ENCODE measurements at places on chromosomes 5 and 9.

DNA sequence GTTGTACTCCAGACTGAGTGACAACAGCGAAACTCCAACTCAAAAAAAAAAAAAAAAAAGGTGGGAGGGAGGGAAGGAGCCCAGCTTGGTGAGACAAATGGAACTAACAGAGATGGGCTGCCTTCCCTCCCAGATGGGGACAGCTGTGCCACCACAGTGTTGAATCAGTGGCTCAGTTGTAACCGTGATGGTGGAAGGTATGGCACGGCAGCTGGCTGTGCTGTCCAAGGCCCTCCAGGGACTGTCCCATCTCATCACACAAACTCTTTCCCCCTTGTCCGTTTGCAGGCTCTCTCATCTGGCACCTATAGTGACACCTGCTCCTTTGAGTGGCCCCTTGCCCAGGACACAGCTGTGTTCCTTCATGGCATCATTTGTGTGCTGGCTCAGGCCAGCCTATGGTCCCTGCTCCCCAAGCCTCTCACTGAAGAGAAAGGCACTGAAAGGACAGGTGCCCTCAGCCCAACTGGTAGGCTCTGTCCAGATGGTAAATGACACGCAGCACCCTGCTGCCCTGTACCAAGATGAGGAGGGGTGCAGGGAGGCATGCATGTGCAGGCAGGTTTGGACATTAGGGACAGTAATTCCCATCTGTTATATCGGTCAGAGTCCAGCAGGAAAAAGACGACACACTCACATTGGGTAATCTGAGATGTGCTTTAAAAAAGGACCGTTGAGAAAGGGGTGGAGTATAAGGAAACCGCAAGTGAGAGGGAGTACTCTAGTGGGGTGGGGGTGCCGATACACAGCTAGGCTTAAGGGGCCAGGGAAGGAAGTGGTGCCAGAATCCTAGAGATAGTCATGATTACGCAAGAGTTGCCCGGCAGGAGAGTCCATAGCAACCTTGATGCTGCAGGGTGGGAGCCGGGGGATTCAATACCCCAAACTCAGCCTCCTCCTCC lies 4.3 kb downstream of the SMIM33 start:
- DNase-seq = no peak

DNA sequence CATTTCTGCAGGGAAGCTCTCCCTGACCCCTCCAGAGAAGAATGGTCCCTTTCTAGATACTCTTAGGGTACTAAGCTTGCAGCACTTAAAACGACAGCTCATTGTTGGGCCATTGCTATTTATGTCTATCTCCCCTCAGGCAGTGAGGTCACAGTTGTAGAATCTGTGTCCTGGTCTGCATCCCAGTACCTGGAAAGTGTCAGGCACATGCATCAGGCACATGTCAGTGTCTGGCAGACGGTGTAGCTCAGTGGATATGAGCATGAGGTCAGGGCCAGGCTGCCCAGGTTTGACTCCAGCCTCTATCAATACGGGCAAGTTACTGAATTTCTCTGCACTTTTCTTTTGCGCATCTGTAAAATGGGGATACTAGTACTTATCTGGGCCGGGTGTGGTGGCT lies 22.2 kb upstream of the EEIG1 start:
- no peak for DNase-seq

- no peak for DNase-seq
These were observed 49.4 kb upstream of the COL5A1 start for GRCh38 chr9:134592018-134592818.

- DNase-seq = no peak
These were observed 574.7 kb downstream of the TLE4 start for GRCh38 chr9:80146466-80146865.

DNA sequence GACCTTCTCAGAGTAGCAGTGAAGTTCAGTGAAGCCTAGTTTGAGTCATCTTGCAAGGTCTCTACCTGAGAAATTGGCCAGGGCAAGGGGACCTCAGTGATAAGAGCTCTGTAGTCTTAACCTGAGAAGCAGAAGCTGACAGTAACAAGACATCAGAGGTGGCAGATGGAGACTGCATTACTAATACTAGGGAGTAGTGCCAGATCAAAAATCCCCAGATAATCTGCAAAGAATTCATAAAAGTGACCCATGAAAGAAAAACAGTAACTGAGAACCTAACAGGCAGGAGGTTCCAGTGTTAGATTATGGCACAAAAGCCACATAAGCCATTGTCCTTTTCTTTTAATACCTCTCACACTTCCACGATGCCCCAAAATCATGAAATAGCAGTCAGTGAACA lies 175.5 kb downstream of the MUSK start:
- no peak for DNase-seq

DNA sequence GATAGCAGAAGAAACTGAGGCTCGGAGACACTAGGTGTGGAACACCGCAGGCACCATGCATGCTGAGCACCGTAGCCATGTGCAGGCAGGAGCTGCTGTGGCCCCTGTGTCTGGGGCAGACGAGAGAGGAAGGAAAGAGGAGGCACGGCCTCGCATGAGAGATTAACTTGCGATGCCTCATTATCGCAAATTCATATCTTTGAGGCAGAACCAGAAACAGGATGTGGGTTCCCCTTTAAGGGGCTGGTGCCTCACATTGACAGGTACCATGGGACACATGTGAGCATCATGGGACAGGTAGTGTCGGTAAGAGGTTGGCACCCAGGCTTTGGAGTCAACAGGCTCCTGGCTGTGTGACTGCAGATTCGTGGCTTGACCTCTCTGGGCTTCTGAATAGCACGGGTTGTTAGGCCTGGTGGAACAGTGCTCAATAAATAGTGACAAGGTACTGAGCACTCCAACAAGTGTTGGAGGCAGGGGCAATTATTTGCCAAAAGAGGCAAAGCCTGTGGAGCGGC lies 40.8 kb downstream of the NAIF1 start:
- DNase-seq = no peak

GRCh38 chr9:130241198-130241535 lies 24.4 kb upstream of the HMCN2 start:
- DNase-seq = no peak

DNA sequence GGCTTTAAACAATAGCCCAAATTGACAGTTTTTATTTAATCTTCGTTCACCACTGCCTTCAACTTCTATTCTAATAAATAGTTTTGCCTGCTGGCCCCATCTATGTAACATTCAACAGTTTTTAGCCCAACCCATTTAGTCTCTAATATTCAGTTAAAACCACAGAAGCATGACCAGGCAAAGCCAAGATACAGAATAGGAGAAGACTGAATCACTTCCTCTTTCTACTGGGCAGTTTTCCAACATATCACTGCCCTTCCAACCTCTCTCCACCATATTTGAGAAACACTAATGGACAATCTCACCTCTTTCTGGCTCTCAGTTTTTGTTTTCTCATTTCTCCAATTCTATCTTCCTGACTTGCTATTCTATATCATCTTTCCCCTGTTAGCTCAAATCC lies 352.9 kb downstream of the DNAH5 start:
- DNase-seq = no peak

- no peak for DNase-seq
These were observed 253.7 kb downstream of the SPOCK1 start for GRCh38 chr5:137245438-137245837.

DNA sequence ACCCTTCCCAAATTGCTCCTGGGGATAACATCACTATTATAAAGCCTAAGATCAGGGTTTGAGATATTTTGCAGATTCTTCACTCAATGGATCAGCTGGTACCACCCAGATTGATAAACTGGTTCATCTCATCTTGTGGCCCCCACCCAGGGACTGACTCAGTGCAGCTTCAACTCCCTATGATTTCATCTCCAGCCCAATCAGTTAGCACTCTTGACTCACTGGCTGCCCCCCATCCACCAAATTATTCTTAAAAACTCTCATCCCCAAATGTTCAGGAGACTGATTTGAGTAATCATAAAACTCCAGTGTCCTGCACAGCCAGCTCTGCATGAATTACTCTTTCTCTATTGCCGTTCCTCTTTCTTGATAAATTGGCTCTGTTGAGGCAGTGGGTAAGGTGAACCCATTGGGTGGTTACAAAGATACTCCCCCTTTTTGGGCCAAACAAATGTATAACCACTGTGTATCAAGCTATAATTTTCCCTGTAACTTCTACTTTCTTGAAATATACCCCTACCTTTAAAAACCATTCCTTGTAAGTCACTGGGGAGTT lies 263.3 kb upstream of the IL12B start:
- DNase-seq = no peak

Measured in NCI-H748 treated with DMSO at 0.1 percent for 48 hours (cell line).